Lung (tissue), 17 donors: ENCODE measurements at places on chromosomes 5 and 9. TPM values are rescaled to one million over a fixed set of nuclear protein-coding genes. Genes with fewer than 3 reads are reported as not detected.

AFAP1L1 gene
- total RNA-seq: 22.8 TPM

GPRIN1 gene
- 1.1 TPM for total RNA-seq

SLC6A18 gene
- not detected for total RNA-seq

ABO gene
- total RNA-seq: 23.0 TPM

- no peak within 1 kb of the TSS for H3K4me3 ChIP-seq
- peaks cover 11% of the 10 kb centered on the region for H3K4me1 ChIP-seq
- DNase-seq: peak; percentile 52
- no peak within 1 kb of the TSS for H3K27ac ChIP-seq
Observed at GRCh38 chr9:114930056-114930812, at the start of gene TNFSF8. TNFSF8 (minus strand) TSS chr9:114930591; CDS start chr9:114930303, 288 bp downstream.

DNA sequence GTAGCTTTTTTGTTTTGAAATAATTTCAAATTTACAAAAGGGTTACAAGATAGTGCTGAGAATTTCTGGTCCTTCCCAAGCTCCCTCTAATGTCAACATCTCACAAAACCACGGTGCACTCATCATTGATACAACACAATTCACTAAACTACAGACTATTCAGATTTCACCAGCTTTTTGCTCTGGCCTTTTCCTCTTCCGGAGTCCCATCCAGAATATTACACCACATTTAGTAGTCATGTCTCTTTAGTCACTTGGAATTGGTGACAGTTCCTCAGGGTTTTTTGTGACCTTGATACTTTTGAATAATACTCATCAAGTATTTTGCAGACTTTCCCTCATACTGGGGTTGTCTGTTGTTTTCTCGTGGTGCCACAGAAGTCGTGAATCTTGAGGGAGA, 484.0 kb downstream of the GADD45G start:
- no peaks in the 10 kb centered on the region for H3K36me3 ChIP-seq
- H3K27me3 ChIP-seq: no peaks in the 10 kb centered on the region
- no peak overlapping the region for H3K4me3 ChIP-seq
- peaks cover 3% of the 10 kb centered on the region for H3K4me1 ChIP-seq
- no peak for DNase-seq

DNA sequence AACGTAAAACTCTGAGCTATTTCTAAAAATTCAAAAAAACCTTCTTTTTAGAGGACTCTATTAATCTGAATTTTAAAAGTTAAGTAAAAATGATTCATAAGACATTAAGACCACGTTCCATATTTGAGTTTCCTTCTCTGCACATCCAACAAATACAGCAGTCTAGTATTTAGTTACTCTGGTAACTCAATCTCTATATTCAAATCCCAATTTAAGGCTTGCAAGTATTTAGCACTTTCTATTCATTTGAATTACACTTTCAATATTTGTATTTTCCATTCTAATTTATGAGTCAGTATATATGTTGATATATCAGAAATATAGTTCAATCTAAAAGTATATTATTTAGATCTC, 17.7 kb downstream of the RFX3 start:
- H3K4me3 ChIP-seq: no peak overlapping the region
- H3K36me3 ChIP-seq: no peaks in the 10 kb centered on the region
- no peak for DNase-seq
- no peaks in the 10 kb centered on the region for H3K4me1 ChIP-seq
- H3K27ac ChIP-seq: no peak overlapping the region

DNA sequence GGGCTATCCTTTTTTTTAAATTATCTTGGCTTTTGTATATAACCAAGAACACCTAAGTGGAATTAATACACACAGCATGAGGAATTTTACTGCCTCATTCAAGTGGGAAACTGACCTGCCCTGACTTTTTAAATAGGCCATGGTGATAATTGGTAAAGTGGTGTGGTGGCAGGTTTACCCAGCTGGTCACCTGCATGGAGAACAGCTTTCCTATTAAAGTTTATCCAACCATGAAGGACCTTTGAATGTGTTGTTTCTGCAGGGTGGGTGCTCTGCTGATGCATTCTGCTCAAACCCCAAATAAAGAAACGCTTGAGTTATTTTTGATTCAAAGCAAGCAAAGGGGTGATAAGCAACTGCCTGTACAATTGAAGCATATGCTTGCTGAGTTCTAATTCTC, 261.0 kb upstream of the GRIN3A start:
- no peaks in the 10 kb centered on the region for H3K4me1 ChIP-seq
- DNase-seq: no peak
- H3K4me3 ChIP-seq: no peak overlapping the region
- H3K27me3 ChIP-seq: no peaks in the 10 kb centered on the region
- H3K27ac ChIP-seq: no peak overlapping the region
- H3K36me3 ChIP-seq: no peaks in the 10 kb centered on the region

DNA sequence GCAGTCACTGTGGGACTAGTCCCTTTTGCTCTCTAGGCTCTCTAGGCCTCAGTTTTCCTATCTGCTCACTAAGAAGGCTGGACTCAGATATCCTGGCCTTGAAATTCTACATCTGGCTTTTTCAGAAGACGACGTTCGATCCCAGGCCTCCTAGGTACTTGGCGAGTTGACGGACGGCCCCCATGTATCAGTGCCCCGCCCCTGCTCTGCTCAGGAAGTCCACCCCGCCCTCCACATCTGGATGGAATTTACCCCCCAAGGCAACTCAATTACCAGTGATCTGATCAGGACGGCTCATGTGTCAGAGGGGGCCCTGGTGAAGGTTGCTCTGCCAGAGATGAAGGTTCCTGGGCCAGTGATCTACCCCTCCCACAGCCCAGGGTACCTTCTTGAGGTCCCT, 44.1 kb upstream of the SYNPO start:
- H3K36me3 ChIP-seq: no peaks in the 10 kb centered on the region
- DNase-seq: no peak
- H3K27ac ChIP-seq: peak overlapping the region; percentile 50
- no peak overlapping the region for H3K4me3 ChIP-seq
- peaks cover 51% of the 10 kb centered on the region for H3K4me1 ChIP-seq

DNA sequence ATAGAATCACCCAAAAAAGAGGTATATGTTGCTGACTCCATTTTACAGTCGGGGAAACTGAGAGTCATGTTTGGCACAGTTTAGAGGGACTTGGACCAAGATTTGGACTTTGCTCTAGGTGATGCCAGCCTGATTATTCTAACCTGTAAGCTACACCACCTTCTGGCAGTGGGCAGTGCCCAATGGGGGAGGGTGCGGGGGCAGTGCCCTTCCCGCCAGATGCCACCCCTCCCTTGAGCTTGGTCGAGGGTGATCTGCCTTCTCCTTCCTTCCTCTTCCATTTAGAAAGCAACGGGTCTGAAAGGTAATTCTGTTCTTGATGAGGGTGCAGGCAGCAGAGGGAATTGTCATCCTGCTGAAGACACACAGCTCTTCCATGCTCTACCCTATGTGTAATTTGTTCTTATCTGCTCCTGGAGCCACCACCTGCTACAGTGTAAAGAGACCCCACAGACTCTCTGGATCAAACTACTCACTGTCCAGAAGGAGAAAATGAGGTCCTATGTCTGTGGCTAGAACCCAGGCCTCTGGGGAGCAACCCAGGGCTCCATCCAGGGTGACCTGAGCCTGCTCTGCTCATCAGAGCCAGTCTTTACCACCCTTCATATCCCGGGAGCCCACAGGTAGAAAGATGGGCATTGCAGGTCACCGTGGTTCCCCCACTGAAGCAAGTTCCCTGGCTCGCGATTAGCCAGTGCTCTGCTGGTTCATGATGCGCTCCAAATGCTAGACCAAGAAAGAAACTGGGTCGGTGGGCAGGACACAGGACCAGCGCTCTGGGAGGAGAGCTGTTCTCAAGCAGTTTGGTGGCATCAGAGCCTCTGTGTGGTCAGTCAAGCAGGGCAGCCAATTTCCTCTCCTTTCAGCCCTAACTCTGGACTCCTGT, 156.2 kb downstream of the RGS3 start:
- H3K27ac ChIP-seq: peak overlapping the region; percentile 82
- H3K36me3 ChIP-seq: no peaks in the 10 kb centered on the region
- no peaks in the 10 kb centered on the region for H3K27me3 ChIP-seq
- no peak for DNase-seq

GRCh38 chr5:94501365-94501764, 117.0 kb downstream of the KIAA0825 start:
- no peak overlapping the region for H3K4me3 ChIP-seq
- no peaks in the 10 kb centered on the region for H3K36me3 ChIP-seq
- no peak for DNase-seq
- no peak overlapping the region for H3K27ac ChIP-seq
- no peaks in the 10 kb centered on the region for H3K4me1 ChIP-seq

GRCh38 chr5:170491479-170491878, 12.3 kb upstream of the KCNIP1 start:
- DNase-seq: peak; percentile 65
- H3K4me3 ChIP-seq: no peak overlapping the region
- no peak overlapping the region for H3K27ac ChIP-seq
- no peaks in the 10 kb centered on the region for H3K36me3 ChIP-seq

DNA sequence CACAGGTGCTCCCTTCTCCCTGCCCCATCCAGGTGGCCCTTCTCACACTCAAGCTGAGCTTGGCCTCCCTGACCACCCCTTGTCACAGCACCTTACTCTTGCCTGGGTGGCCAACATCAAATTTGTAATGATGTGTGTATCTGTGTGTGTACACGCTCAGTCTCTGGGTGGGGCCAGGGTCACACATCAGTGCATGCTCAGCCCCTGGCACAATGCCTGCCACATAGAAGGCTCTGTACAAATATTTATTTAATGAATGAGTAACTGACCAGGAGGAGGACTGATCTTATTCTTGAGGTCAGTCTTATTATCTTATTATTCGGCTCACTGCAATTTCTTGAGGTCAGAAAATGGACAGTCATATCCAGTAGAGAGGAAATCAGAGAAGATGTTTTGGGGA, 41.3 kb upstream of the HAND1 start:
- H3K36me3 ChIP-seq: no peaks in the 10 kb centered on the region
- no peak overlapping the region for H3K27ac ChIP-seq
- H3K4me3 ChIP-seq: no peak overlapping the region
- peaks cover 5% of the 10 kb centered on the region for H3K27me3 ChIP-seq
- no peak for DNase-seq

DNA sequence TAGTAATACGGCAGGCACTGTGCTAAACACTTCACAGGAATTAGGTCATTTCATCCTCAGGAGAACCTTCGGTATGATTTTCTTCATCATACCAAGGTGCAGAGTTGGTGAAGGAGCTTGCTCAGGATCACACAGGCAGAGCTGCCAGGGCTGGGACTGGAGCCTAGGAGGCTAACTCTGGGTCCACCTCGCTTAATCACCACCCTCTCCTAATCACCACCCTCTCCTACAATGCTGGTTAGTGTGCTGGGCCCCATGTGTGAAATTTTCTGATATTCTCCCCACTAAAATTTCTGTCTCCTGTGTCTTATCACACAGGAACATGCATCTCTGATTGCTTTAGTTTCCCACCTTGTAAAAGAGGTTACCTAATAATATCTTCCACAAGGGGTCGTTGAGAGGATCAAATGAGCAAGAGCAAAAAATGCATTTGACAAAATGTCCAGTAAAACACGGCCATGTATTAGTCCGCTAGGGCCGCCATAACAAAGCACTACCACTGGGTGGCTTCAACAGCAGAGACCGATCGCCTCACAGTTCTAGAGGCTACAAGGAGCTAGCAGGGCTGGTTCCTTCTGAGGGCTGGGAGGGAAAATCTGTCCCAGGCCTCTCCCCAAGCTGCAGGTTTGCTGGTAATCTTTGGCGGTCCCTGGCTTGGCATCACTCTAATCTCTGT, 128.2 kb upstream of the NFIB start:
- DNase-seq: no peak
- H3K4me3 ChIP-seq: no peak overlapping the region
- H3K36me3 ChIP-seq: no peaks in the 10 kb centered on the region
- H3K27ac ChIP-seq: no peak overlapping the region

DNA sequence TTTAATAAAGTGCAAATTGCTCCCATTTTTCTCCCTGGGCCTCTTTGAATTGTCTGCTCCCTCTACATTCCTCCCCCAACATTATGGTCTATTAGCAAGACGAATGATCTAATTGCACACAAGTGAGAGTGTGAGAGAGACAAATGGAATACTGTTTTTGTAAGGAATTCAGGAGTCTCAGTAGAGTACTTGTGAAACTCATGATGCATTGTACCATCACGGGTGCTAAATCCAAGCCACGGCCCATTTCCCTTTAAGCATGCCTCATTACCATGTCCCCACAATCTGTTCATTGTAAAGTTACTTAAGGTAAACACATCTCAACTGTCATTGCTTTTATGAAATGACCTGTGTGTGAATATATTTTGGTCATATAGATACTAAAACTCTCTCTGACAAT, 62.8 kb downstream of the CD180 start:
- no peak overlapping the region for H3K27ac ChIP-seq
- no peak overlapping the region for H3K4me3 ChIP-seq
- H3K27me3 ChIP-seq: no peaks in the 10 kb centered on the region
- peaks cover 39% of the 10 kb centered on the region for H3K36me3 ChIP-seq
- H3K4me1 ChIP-seq: peaks cover 18% of the 10 kb centered on the region
